ENCODE measurements at places on chromosomes 5 and 9.

DNA sequence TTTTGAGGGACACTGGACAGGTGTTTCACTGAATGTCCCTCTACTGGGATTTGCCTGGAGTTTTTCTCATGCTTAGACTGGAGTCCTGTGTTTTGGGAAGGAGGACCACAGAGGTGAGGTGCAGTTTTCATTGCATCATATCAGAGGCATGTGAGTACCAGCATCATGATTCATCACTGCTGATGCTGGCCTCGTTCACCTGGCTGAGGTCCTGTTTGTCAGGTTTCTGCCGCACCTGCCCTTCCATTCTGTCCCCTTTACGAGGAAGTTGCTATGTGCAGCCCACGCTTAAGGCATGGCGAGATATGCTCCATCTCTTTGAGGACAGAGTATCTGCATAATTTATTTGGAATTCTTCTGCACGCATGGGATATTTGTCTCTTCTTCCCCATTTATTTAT lies 162.1 kb downstream of the TENT4A start:
- DNase-seq: no peak

DNA sequence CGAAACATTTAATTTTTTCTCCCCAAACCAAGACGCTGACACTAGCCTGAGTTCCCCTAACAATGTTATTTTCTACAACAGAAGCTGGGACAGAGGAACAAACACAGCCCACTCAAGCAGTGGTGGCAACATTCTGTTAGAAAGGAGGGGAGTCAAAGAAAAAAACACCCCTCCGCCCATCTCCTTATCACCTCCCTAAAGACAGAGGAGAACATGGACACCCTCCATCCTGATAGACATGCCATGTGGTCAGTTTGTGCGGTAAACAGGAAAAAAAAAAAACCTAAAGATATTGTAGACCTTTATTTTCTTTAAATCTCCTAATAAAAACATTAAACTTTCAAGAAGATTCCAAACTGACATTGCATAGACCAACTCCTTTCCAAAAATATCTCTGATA lies 2.9 kb upstream of the DPM2 start:
- no peak for DNase-seq

GRCh38 chr5:174083056-174083827 lies 37.7 kb downstream of the NSG2 start:
- DNase-seq: no peak

- DNase-seq: no peak
Measured at GRCh38 chr5:178509491-178510057, 80.6 kb downstream of the COL23A1 start.

- DNase-seq: peak; percentile 41
Measured at GRCh38 chr5:94693043-94693822, 74.8 kb downstream of the SLF1 start.

DNA sequence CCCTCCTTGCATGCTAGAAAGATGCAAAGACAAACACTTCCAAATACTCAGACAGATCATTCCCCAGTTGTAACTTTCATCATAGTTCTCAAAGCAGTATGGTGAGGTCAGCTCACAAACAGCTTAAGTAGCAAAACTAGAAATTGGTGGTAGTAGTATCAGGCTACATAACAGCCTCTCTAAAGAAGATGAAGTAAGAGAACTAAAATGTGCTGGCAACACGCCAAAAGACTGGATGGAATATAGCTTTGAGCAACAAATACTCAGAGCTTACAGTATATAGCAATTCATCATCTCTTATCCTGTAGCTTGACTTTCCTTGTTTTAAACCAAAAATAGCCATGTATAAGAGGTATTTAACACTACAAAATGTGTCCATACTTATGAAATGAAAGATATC lies 7.5 kb downstream of the PFDN1 start:
- no peak for DNase-seq

DNA sequence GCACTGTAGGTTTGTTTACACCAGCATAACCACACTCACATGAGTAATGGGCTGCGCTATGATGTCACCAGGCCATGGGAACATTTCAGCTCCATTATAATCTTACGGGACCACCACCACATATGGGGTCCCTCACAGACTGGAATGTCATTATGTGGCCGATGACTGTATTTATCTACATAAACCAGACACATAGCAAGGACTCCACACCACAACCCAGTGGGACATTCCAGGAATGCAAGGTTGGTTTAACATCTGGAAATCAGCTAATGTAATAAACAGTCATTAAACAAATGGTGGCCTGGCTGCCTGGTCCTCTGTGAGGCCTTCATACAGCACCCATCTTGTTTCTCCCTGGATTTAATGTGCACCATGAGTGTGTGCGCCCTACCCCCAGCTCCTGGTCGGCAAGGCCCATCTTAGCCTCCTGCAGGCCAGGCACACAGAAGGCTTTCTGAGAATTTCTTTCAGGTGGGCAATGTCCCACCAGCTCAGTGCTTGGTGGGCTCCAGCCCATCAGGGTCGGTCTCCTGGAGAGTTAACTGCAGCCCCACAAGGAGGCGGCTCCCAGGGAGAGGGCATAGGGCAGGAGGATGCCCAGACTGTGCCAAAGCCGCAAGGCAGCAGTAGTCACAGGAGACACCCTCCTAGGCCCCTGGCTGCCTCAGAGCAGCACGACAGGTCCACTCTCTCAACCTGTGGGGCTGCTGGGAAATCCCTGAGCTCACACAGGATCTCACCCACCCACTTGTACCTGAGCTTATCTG lies 35.9 kb upstream of the SARDH start:
- DNase-seq: peak; percentile 32

GRCh38 chr5:113123618-113124017 lies 147.0 kb downstream of the DCP2 start:
- DNase-seq: peak; percentile 78
